Upper lobe of right lung (tissue), 1 donor: ENCODE measurements at places on chromosomes 12 and 14. TPM values are rescaled to one million over a fixed set of nuclear protein-coding genes. Genes with fewer than 3 reads are reported as not detected.

The CLEC6A gene
- 2.0 TPM for total RNA-seq

GRCh38 chr12:121279071-121279375, 17.5 kb downstream of the CAMKK2 start:
- H3K4me3 ChIP-seq = no peak overlapping the region
- DNase-seq = no peak
- no peaks in the 10 kb centered on the region for H3K27me3 ChIP-seq
- peak overlapping the region; percentile 56 for H3K27ac ChIP-seq
- peaks cover 5% of the 10 kb centered on the region for H3K36me3 ChIP-seq

The OTX2 gene
- not detected for total RNA-seq

The LUM gene
- 361 TPM for total RNA-seq

DNA sequence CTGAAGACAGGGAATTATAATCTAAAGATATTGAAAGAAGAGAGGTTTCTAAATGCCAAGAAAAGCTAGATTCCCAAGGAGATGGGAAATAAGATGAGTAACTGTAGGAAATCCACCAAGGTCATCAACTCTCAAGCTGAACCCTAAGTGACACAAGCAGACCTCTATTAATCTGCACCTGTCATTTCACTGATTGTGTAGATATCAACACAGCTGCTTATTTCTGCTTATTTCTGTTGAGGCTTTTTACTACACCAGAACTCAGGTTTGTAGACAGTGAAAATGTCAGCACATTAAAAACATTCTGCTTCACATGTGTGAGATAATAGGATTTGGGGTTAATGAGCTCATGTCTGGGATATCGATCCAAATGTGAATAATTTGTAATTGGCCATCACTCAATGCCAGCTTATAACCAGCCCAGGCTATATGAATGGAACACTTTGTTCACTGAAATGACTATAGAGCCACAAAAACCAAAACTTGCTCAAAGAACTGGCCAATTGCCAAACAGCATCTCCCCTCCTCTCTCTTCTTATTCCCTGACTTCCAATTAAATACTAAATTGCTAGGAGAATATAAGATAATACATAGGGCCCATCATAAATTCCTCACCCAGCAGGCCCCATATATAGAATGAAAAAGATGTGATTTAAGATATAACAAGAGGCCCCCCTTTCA, 188.7 kb upstream of the ARID2 start:
- no peak for DNase-seq
- H3K4me3 ChIP-seq = no peak overlapping the region

GRCh38 chr12:106030210-106031071, 108.3 kb downstream of the NUAK1 start:
- DNase-seq = no peak
- H3K4me1 ChIP-seq = no peaks in the 10 kb centered on the region
- H3K27ac ChIP-seq = no peak overlapping the region
- H3K4me3 ChIP-seq = no peak overlapping the region

DNA sequence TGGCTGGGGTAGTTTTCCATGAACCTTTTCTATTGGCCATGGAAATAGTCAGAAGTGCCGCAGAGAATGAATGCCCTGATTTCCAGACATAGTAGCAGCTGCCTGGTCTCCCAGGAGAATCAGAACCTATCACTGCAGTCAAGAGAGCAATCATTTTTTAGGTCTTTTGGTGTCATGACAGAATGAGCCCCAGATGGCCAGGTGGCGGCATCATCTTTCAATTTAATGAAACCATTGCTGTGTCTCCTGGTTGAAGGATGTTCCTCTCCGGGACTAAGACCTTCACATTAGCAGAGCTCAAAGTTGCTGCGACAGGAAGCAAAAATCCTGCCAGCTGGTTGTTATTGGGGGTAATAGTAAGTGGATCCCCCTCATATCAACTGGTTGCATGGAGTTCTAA, 18.8 kb downstream of the TNFAIP2 start:
- H3K27me3 ChIP-seq = peaks cover 7% of the 10 kb centered on the region
- no peak overlapping the region for H3K4me3 ChIP-seq
- H3K36me3 ChIP-seq = no peaks in the 10 kb centered on the region

DNA sequence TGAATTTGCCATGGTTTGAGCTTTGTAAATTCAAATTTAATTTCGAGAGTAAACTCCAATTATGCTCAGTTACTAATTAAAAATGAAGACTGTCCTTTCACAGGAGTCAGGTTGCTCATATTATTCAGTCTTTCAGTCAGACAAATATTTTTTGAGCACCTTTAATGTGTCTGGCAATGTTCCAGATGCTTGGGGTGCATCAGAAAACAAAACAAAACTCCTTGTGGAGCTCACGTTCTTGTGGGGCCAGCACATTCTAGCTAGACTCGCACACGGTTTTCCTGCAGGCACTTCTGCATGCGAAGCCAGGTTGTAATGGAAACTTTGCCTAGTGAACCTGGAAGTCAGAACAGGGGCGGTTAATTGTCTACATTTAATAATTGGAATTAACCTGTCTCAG, 64.0 kb upstream of the ATF1 start:
- H3K27ac ChIP-seq = no peak overlapping the region
- H3K27me3 ChIP-seq = no peaks in the 10 kb centered on the region
- H3K4me1 ChIP-seq = no peaks in the 10 kb centered on the region
- H3K4me3 ChIP-seq = no peak overlapping the region
- peaks cover 88% of the 10 kb centered on the region for H3K36me3 ChIP-seq

The ANKRD33 gene
- total RNA-seq = not detected

- H3K4me1 ChIP-seq = peaks cover 21% of the 10 kb centered on the region
- H3K27me3 ChIP-seq = no peaks in the 10 kb centered on the region
- H3K27ac ChIP-seq = peak within 1 kb of the TSS; percentile 65
Measured at GRCh38 chr14:91244501-91244901, at the start of gene GPR68. TSS of gene GPR68 (minus strand) at chr14:91244704. CDS start at chr14:91235050, 9,654 bp downstream.

DNA sequence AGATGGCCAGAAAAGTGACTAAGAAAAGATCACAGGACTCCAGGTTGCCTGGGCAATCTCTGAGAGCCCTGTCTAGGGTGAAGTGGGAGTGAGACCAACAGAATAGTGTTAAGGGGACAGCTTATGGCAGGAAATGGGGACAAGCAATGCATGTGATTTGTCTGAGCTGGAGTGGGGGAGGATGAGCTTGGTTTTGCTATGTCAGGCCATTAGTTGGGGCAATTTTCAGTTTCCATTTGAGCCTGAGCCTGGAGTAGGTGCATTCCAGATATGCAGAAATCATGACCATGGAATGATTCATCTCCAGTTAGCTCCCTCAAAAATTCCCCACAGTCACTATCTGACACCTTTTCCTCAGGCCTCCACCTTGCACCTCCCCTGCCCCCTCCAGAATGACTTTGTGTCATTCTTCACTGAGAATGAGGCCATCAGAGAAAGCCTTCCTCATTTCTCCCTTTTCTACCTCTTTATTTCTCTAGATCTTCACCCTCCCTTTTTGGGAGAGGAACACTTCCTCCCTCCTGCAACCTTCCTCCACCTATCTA, 150.9 kb upstream of the PLEKHG7 start:
- H3K27me3 ChIP-seq = no peaks in the 10 kb centered on the region
- H3K36me3 ChIP-seq = no peaks in the 10 kb centered on the region
- no peak overlapping the region for H3K27ac ChIP-seq

GRCh38 chr14:61231810-61232209, 49.3 kb downstream of the TMEM30B start:
- H3K36me3 ChIP-seq = no peaks in the 10 kb centered on the region
- H3K27me3 ChIP-seq = no peaks in the 10 kb centered on the region
- no peak for DNase-seq
